Tibial artery (tissue), 4 donors: ENCODE measurements at places on chromosomes 6 and 20.
A peak's percentile ranks its signal among the peaks of the same experiment; 100 is the strongest.

DNA sequence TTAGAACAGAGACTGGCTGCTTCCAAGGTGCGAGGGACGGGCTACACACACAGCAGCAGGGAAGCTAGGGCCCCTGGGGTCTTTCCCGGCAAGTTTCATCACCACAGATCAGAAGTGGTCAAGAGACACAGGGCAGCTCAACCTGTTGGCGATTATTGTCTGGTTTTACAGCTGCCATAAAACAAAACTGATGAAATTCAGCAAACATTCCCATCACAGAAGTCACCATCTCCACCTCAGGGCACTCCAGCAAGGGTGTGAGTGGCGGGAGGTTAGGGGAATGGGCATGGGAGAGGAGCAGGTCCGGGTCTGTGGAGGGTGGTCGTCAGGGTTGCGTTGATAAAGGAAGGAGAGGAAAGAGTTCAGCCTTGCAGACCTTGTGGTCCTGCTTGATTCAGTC, 91.0 kb downstream of the PXDC1 start:
- DNase-seq: no peak

DNA sequence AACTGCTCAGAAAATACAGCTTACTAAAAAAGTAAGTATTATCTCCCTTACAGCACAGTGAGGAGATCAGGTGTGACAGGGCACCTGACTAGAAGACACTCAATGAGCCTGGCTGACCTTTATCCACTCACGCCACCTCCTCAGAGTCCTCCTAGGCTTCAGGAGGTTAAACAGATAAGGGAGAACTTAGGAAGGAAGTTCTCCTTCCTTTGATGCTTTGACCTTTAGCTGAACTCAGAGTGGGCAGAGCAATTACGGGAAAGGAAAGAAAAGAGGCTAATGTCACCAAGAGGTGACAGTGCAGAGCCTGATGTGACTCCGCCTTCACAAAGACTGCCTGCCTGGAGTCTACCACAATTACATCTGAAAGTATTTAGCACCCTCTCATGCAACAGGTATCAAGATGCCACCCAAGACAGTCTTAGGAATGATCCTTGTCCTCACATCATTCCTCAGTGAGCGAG, 36.7 kb downstream of the MAN1A1 start:
- no peak for DNase-seq

DNA sequence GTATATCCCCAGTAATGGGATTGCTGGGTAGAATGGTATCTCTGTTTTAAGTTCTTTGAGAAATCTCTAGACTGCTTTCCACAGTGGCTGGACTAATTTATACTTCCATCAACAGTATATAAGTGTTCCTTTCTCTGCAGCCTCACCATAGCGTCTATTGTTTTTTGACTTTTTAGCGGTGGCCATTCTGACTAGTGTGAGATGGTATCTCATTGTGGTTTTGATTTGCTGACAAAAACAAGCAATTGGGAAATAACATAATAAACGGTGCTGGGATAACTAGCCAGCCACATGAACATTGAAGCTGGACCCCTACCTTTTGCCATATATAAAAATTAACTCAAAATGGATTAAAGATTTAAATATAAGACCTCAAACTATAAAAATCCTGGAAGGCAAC, 14.2 kb downstream of the OR2A4 start:
- no peak for DNase-seq

DNA sequence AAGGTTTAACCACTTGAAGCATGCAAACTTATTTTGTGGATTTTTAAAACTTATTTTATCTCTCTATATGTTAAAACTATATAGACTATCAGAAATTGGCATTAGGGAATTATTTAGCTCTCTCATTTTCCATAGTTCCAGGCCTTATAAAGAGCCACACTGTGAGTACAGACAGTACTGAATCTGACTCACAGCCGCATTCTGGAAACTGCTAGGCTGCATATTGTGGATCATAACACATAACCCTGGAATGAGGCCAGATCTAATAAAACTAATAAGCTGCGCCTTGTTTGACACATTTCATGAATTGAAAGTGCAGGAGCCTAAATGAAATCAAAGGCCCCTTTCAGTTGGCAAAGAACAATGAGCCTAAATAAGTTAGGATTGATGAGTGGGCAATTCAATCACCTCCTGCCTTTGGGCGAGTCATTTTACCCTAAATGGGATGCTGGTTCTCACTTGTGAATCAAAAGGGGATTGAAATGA, 308.4 kb downstream of the PACRG start:
- DNase-seq: no peak

DNA sequence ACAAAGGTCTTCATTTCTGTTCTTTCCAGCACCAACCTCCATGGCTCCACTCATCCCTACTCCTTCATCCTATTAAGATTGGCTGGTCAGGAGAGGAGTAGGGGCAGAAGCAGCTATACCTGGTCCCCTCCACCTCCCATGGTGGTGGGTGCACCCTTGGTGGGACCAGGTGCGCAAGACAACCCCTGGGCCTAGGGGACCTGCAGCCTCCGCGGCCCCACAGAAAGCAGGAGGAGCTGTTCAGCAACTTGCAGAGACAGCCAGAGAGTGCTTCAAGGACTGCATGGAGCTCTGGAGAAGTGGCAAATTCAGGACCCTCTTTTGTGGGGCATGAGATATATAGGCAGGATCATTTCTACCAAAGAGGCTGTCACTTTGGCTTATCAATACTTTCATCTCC, 9.8 kb downstream of the ULBP2 start:
- no peak for DNase-seq

GRCh38 chr6:36067374-36068011, 39.9 kb downstream of the MAPK14 start:
- no peak for DNase-seq

DNA sequence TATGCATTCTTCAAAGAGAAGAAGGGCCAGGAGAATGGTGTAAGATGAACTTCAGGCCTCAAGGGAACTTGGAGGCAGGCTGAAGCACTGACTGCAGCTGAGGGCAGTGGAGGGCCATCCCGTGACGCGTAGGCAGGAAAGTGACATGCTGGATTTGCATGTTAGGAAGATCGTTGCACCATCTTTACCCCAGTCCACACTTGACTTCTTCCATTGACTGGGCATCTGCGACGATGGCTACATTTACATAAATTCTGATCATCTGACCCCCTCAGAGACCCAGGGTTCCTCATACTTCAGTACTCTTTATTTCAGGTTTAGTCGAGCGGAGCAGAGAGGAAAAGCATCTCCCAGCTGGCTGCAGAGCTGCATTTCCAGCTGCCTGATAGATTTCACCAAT, 180.2 kb downstream of the PTPRT start:
- no peak for DNase-seq

GRCh38 chr20:61052195-61052750, 199.8 kb upstream of the CDH4 start:
- DNase-seq: peak; percentile 5

- DNase-seq: no peak
Measured at GRCh38 chr20:487655-488054, 25.3 kb upstream of the TBC1D20 start.

- no peak for DNase-seq
Measured at GRCh38 chr20:45138561-45139300, 14.5 kb upstream of the WFDC12 start.

- no peak for DNase-seq
Measured at GRCh38 chr6:159400826-159401225, 231.6 kb downstream of the FNDC1 start.

DNA sequence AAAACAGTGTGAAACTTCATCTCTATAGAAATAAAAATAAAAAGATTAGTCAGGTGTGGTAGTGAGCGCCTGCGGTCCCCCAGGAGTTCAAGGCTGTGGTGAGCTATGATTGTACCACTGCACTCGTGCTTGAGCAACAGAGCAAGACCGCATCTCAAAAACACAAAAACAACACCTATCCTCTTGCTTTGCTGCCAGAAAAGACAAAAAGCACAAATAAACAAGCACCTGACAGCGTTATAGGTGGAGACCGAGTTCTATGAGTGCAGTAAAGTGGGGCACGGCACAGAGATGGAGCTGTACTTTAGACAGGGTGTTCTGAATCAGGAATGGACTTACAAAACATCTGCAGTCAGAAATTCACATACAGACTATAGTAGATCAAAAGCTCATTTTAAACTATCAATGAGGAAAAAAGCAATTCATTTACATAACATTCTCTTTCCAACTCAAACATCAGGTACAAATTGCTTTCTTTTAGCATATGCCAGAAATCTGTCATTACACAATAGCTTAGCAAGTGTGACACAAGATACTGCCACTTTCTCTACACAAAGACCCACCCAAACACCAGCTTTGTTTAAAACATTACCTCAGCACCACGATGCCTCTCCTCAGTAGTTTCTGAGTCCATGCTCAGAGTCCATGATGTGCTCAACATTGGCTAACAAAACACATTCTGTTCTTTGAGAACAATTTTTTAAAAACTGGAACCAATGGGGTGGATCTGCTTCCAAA, 10.1 kb downstream of the EZR start:
- DNase-seq: no peak

- no peak for DNase-seq
Measured at GRCh38 chr6:9938801-9939200, 476.1 kb downstream of the TFAP2A start.

GRCh38 chr6:14765106-14765505, 480.8 kb upstream of the JARID2 start:
- no peak for DNase-seq
